ENCODE measurements at places on chromosomes 7 and 10.

DNA sequence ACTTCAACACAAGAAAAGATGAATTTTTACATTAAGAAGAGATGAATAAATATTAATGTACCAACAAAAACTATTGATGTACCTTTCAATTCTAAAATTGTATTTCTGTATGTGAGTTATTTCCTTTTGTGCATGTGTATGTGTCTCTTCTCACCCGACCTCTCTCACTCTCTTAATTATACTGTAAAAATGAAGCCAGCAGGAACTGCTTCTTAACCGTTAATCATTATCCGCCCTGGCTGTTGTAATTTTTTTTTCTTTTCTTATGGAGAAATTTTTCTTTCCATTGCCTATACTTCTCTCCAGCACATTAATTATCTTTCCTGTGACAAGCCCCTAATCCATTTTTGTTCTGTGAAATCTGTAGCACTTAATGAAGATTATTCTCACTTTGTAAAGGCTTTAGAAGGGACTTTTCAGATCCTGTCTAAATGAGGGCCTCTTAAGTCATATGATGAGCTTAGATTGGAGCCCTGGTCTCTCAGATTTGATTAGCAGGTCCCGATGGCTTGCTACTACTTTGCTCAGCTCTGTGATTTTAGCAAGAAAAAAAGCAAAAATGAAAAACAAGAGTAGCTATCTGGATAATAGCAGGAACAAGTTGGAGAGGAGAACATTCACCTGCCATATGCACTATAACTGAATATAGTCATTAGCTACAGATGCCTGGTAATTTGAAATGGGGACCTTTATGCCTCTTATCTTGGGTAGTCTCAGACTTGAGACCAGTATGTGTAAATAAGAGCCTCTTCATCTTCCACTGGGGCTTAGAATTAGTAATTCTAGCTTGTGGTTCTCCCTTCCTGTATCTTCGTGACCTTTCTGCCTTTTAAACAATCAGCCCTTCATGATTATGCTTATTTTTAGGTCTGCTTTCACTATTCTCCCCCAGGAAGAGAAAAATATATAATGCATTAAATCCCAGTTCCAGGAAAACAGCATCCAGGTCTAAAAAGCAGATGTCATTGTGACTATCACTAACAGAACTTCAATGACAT is 80.0 kb upstream of the COL1A2 start:
- no peak for DNase-seq

DNA sequence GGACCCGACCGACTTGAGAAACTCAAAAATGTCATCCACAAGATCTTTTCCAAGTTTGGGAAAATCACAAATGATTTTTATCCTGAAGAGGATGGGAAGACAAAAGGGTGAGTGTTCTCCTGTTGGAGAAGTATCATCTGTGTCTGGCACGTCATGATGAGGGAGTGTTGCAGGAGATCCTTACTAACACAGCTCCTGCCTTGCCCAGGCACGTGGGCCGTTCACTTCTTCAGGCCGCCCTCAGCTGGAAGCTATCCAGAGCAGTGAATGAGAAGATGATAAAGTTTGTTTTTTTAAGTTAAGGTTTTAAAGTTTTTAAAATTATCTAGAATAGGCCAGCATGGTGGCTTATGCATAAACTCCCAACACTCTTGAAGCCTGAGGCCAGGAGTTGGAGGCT is 6.2 kb downstream of the EIF3B start:
- DNase-seq: no peak

GRCh38 chr10:3295582-3296151 is 123.1 kb upstream of the PITRM1 start:
- DNase-seq: no peak

DNA sequence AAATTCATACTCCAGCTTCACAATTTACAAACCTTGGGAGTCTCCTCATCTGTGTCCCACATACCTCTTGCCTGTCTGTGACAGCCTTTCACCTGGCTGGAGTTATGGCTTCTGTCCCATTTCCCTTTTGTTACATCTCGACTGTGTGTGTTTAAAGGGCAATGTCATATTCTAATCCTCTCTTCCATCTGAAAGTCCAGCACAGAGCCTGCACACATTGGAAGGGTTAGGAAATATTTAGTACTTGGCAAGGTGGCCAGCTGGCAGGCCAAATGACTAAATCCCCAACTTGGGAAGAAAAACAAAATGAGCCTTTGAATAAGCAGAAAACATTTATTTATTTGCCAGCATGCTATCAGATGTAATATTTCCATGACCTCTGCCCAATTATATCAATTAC is 120.1 kb upstream of the STK17A start:
- DNase-seq: peak; percentile 86

DNA sequence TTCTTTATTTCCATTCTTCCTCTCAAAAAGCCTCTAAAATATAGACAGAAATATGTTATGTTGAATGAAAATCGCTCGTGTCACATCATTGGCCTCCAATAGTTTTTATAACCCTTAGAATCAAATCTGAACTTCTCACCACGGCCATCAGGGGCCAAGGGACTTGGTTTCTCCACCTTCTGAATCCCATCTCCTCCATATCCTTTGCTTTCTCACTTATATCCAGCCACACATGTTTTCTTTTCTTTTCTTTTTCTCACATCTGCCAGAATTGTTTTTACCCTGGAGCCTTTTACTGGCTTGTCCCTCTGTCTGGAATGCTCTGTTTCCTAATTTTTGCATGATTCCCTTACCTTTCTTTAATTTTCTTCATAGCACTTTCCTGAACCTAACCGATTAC is 95.6 kb downstream of the CD36 start:
- DNase-seq: no peak

- DNase-seq: peak; percentile 89
These were observed 112.8 kb downstream of the CDK14 start for GRCh38 chr7:90708841-90709317.

DNA sequence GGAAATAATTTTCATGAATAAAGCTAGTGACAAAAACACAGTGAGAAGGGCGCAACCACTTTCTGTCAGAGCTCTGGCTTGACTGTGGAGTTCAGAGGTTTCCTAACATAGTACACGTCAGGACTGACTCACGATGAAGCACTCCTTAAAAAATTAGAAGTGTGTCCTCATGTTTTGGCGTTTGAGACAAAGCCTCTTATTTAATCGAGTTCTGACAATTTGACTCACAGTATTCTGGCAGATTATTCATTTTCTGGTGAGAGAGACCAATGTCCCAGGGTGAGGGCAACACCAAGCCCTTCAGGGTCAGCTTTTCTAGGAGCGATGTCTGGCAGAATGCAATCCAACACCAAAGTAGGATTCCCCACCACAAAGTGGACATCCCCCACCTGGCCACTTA is 108.7 kb downstream of the DIP2C start:
- DNase-seq: no peak

DNA sequence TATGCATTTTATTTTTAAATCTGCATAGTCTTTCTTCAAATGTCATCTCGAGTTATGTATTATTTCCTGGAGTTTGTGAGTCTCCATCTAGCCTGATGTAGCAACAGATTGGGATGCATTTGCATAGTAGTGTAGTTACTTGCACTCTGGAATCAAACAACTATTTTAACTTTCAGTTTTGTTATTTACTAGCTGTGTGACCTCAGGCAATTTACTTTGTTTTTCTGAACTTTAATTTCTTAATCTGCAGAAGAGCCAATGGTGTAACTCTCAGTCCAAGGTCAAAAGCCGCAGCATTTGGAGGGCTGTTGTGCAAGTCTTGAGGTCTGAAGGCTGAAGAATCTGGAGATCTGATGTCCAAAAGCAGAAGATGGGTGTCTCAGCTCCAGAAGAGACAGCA is 175.8 kb upstream of the SORCS1 start:
- DNase-seq: no peak

GRCh38 chr10:6083523-6084475 is 5.0 kb upstream of the RBM17 start:
- no peak for DNase-seq

- no peak for DNase-seq
These were observed 9.4 kb downstream of the NUB1 start for GRCh38 chr7:151351027-151351426.

DNA sequence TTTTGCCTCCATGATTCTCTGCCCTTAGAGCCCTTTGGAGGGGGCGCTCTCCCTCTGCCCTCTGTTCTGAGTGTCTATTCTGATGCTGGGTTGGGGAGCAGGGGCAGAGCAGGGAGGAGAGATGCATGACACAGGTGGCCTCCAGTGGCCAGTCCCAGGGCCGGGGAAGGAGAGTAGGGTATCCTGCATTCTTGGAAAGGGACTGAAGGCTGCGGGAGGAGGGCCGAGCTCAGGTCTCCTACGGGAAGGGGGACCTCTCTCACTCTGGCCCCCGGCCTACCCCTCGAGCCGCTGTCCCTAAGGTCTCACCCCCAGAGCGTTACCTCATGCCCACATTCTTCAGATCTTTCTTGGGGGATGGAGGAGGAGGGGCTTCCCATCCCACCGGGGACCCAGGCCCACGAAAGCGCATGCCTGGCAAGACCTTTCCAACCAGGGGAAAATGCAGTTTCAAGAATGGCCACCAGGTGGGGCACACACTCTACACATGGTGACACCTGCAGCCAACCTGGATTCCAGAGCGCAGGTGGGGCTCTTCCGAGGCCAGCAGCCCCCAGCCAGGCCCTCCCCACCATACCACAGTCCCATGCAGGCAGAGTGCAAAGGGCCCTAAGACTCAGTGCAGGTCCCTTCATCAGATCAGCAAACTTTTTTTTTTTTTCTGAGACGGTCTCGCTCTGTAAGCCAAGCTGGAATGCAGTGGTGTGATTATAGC is 86.4 kb downstream of the MYL10 start:
- DNase-seq: peak; percentile 79

DNA sequence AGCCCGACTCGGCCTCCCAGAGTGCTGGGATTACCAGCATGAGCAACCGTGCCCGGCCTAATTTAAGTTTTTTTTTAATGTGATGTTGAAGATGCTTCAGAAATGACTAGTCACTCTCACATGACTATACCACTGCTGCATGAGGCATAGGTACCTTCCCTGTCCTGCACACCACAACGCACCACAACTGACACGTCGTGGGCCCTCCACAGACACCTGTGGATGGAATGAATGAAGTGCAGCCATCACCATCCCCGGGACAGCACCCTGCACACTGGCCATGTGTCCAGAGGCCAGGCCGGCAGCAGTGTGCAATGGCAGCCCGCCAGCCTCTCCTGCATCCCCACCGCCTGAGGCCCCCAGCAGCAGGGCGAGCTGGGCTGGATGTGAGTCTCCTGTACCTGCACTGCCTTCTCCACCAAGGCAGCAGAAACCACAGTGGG is 55.1 kb downstream of the VOPP1 start:
- no peak for DNase-seq

DNA sequence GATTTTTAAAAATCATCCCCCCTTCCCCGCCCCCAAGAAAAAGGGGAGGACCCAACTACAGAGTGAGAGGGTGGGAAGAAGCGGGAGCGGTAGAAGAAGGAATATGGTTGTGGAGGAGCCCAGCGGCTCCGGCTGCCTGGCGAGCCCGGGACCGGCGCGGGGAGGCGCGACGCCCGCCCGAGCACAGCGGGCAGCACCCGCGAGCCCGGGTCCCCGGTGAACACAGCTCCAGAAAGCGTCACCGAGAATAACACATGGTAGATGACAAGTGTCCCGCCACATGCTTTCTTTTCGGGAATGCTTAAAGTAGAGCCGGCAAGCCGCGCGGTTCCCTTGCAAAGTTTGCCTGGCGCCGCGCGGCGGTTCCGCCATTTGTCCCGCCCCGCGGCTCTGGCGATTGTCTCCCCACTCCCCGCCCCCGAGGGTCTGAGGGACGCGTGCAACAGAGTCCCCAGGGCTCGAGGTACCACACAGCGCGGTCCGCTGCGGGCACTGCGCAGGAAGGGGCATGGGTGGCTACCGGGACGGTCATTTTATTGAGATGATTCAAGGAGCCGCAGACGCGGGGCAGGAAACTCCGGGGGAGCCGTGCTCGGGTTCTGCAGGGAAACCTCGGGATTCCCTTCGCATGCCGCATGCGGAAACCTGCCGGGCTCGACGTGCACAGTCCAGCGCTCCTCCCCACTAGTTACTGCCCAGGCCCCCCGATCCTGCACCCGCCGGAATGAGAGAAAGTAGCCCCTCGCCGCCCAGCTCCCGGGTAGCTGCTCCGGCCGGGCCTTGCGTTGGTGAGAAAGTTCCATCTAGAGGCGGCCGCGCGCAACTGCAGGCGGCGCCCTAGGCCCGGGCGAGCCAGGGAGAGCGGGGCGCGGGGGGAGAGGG is 781 bp upstream of the GRM8 start:
- DNase-seq: peak; percentile 42

DNA sequence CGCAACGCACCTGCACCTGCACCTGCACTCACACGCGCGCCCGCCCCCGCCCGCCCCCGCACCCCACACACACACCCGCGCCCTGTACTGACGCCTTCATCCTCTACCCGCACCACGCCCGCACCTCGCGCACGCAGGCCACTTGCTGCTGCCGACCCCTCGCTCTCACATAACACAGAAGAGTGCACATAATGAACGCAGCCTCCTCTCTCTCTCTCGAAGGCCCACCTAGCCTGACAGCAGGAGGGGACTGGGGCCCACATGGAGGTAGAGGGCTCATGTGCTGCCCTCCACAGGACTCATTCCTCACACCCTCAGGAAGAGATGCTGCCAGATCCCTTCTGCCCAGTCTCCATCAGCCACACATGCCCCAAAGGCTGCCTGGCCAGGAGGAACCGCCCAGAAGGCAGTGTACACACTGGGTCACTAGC is 432 bp upstream of the CAMK2B start:
- DNase-seq: peak; percentile 63

GRCh38 chr10:75395066-75395931 is 6.3 kb downstream of the ZNF503 start:
- no peak for DNase-seq

- no peak for DNase-seq
These were observed 201.2 kb downstream of the CCDC3 start for GRCh38 chr10:12800302-12800701.

- no peak for DNase-seq
These were observed 256.9 kb upstream of the MBL2 start for GRCh38 chr10:53029449-53029848.

DNA sequence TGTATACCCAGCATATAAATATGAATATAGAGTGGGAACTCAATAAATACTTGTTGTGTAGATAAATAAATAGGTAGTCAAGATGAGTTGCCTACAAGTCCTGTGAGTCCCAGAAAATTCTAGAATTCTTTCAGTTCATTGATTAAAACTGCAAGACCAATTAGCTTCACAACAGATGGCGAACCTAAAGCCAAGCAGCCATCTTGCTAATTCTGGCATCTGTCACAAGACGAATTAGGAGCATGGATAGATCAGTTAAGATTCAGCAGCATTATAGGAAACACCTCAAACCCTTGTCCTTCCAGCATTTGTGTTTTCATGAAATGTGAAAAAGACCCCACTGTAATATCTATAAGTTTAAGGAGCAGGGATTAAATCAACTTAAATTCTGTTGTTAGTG is 552.7 kb downstream of the MAGI2 start:
- no peak for DNase-seq

- DNase-seq: peak; percentile 55
These were observed 16.0 kb downstream of the MYOZ1 start for GRCh38 chr10:73625004-73625883.

- DNase-seq: no peak
These were observed 98.4 kb downstream of the PIP4K2A start for GRCh38 chr10:22615819-22616499.
